ENCODE measurements at places on chromosomes 4 and X.

DNA sequence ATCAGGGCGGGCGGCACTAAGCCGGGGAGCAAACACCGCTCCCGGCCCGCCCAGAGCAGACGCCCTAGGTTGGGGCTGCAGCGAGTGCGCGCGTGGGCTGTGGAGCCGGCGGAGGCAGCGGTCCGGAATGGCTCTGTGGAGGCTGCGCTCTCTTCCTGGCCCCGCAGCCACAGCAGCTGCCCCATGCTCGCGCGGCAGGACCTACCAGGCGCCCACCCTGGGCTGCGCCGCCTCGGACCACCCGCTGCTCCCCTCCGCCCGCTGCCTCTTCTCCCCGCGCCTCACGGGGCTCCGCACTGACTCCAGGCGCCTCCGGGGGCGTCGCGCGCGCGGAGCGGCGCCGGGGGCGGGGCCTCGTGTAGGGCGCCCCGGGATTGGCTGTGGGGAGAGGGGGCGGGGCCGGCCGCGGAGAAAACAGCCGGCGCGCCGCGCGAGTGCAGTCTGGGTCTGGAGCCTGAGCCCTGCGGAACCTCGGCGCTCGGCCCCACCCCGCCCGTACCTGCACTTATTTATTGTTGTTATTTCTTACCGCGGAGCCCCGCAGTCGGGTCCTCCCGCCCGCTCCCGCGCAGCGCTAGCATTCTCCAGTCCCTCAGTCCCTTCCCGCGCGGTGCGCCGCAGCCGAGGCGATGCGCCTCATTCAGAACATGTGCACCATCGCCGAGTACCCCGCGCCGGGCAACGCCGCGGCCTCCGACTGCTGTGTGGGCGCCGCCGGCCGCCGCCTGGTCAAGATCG, at the start of gene RASL11B:
Gene RASL11B (plus strand): TSS at position 439 of the 738 bp plus-strand sequence. CDS start 191 bp downstream, at position 630.
- H3K36me3 ChIP-seq: peaks cover 15% of the 10 kb centered on the region
- DNase-seq: peak; percentile 79
- peak within 1 kb of the TSS; percentile 60 for H3K4me3 ChIP-seq

GRCh38 chr4:133982533-133983224, 218.9 kb downstream of the PABPC4L start:
- no peak overlapping the region for H3K4me3 ChIP-seq
- no peak overlapping the region for H3K27ac ChIP-seq
- H3K27me3 ChIP-seq: no peaks in the 10 kb centered on the region
- DNase-seq: no peak

DNA sequence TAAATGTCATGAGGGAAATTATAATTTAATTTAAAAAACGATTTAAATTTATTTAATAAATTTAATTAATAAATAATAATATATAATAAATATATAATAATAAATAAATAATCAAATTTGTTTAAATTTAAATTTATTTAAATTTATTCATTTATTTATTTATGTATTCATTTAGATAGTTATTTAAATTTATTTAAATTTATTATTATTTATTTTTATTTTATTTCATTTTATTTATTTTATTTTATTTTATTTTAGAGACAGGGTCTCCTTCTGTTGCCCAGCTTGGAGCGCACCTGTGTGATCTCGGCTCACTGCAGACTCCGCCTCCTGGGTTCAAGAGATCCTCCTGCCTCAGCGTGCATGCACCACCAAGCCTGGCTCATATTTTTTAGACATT, 18.4 kb upstream of the PPP2R3B start:
- H3K4me3 ChIP-seq: no peak overlapping the region
- DNase-seq: no peak
- peaks cover 3% of the 10 kb centered on the region for H3K4me1 ChIP-seq
- no peaks in the 10 kb centered on the region for H3K36me3 ChIP-seq
- H3K27ac ChIP-seq: no peak overlapping the region
- H3K27me3 ChIP-seq: no peaks in the 10 kb centered on the region

GRCh38 chr4:55503169-55503568, 43.5 kb downstream of the CLOCK start:
- no peak overlapping the region for H3K27ac ChIP-seq
- no peaks in the 10 kb centered on the region for H3K36me3 ChIP-seq
- H3K27me3 ChIP-seq: no peaks in the 10 kb centered on the region
- DNase-seq: no peak
- no peaks in the 10 kb centered on the region for H3K4me1 ChIP-seq
- no peak overlapping the region for H3K4me3 ChIP-seq

DNA sequence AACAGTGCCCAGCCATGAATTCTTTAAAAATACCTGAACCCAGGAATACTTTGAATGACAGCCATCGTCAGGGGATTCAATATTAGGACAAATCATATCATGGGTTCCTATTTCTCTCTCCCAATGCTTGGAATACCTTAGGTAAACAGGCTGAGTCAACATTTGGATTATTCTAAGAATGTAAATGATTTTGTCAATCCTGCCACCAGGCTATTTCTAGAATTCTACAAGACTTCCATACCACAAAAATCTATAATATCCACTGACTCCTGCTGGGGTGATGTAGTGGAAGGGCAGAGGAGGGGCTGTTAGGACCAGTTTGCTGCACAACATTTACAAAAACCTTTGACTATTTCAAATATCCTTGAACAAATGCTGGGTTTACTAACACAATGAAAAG, 65.2 kb downstream of the IGFBP7 start:
- no peaks in the 10 kb centered on the region for H3K36me3 ChIP-seq
- H3K27me3 ChIP-seq: no peaks in the 10 kb centered on the region

DNA sequence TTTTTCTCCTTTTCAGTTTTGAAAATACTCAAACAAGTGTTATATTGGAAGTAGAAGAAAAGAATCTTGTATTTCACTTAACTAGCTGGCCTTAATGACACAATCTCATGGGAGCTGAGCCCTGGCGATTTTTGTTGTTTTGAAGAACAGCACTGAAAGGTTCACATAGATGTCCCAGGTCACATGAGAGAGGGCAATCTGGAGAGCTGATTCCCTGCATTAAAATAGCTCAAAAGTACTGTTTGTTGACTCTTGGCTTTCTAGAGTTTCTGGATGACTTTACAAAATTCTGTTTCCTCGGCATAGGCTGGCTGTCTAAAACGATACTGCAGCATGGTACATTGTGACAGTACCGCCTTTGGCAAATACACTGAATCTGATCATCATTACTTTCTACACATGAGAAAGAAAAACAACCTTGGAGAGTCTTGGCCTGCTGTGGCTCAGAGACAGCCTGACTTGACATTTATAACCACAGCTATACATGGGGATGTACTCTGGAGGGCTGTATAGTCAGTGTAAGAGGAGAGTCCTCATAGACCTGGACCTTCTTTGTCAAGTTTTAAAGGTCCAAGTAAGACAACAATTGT, 119.8 kb upstream of the PDLIM3 start:
- H3K4me3 ChIP-seq: no peak overlapping the region
- H3K4me1 ChIP-seq: peaks cover 35% of the 10 kb centered on the region
- DNase-seq: no peak
- H3K27ac ChIP-seq: peak overlapping the region; percentile 24

All from cardiac muscle cell (in vitro differentiated cells and primary cell).